ENCODE measurements at places on chromosomes 4 and X. TPM values are rescaled to one million over a fixed set of nuclear protein-coding genes. Genes with fewer than 3 reads are reported as not detected.

Gene NDP
- total RNA-seq, result 4.3 TPM

GRCh38 chr4:25879991-25880651 lies 17.3 kb upstream of the SEL1L3 start:
- DNase-seq, result no peak

DNA sequence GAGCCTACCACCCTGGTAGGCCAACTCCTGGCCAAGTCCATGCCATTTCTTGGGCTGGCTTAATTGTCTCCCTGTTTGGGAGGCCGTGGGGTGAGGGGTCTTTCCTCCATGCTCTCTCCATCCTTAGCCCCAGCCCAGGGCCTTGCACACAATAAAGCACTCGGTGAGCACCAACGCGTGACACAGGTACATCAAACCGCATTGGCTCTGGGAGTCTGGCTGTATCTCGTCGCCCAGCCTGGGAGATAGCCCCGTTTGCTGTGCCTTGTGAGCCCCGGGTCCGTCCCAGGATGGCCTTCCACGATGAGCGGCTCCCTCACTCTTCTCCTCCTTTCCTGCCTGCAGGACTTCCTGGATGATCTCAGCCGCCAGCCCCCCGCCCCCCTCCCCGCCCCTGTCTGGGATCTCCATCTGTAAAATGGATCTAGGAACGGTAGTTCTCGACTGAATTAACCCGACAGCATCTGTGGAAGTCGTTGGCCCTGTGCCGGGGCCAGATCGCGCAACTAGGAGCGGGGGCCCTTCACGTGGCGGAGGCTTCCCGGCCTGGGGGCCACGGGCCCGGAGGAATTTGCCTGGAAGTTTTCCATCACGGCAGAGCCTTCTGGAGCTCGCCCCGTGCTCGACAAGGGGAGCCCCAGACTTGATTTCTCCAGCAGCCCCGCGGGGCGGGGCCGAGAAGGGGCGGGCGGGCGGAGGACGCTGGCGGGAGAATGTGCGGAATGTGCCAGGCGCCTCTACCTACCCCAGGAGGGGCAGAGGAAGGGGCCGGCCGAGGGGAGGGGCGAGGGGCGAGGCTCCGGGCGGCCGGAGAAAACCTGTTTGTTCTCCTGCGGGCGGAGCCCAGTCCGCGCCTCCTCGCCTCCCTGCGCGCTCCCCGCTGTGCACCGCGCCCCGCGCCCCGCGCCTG lies at the start of gene ZNF185:
ZNF185 (plus strand) TSS at position 846 of the 910 bp plus-strand sequence. CDS start 16,423 bp downstream, outside the sequence.
- peak; percentile 16 for DNase-seq

Gene PGAM4
- total RNA-seq, result not detected

DNA sequence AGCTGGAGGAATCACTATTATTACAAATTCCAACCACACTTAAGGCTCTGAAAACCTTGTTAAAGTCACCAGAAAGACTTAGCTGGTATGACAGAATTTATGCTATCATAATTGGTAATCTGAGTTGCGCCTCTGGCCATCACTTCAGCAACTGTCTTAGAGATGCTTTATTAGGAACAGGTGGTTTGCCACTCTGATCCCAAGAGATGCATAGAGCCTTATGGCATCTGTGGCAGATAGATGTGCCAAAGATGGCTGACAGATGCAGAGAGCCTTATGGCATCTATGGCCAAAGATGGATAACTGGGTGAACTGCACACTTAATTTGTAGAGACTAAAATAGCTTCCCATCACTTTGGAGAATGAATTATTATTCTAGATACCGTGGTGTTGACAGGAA lies 32.3 kb upstream of the PLAC8 start:
- DNase-seq, result no peak

Data from neural crest cell (in vitro differentiated cells).